NCI-H2029 (cell line): ENCODE measurements at places on chromosomes 6 and 20.
A peak's percentile ranks its signal among the peaks of the same experiment; 100 is the strongest.

DNA sequence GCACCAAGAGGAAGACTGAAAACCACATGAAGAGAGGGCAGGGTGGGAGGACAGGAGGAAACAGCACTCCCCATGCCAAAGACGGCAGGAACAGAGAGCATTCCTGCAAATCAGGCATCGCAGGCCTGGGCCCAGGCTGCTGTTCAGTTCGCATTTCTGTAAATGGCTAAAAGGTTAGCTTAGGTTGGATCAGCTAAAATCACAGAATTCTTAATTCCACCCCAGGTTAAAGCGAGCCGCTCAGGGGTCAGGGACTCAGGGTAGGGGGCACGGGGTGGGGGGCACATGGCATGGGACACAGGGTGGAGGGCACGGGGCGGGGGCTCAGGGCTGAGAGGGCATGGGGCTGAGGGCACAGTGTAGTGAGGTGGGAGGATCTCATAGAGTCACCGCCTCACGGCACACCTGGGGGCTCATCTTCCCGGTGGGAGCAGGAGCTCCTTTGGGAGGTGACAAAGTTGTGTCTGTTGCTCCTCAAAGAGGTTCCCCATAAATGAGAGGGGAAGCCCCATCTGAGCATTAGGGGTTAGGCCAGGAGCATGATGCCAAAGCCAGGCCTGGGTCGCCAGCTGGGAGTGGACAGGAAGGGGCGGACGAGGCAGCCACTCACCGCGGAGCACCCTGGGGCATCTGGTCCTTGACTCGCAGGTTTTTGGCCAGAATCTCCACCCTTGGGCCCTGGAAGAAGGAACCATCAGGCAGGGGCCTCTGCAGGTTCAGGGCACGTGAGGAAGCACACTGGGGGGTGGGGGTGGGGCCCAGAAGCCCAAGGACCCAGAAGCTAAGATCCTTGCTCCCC is 200.7 kb downstream of the PREX1 start:
- DNase-seq: no peak

- peak; percentile 65 for DNase-seq
Observed at GRCh38 chr6:31399589-31400466, 3.6 kb upstream of the MICA start.

DNA sequence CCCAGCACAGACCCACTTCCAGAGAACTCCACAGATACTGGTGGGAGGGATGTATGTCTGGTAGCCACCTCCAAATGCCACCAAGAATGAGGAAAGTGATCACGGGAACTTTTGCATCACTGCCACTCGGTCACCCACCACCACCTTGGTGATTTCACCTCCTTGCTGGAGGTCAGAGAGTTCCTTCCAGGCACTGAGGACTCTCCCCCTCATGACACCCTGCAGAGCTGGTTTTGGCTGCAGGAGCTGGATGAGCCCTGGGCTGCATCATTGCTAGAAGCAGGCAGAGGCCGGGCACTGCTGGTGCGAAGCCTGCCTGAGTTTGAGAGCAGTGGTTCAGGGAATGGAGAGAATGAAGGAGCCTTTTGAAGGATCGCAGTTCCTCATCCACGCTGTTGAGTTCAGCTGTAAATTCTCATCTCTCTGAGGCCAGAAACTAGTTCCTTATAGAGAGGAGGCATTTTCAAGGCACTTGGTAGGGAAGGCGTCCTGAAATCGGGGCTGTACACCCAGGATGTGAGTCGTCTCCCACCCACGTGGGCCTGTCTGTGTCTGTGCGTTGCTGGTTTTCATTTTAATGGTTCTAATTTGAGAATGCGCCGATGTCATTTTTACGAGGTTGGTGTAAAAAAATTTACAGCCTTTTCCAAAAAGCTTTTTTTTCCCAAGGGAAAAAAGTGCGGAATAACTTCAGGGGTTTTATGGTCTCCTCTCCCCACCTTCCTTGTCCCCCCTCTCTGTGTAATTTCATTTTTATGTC is 25.0 kb downstream of the FOXP4 start:
- no peak for DNase-seq

DNA sequence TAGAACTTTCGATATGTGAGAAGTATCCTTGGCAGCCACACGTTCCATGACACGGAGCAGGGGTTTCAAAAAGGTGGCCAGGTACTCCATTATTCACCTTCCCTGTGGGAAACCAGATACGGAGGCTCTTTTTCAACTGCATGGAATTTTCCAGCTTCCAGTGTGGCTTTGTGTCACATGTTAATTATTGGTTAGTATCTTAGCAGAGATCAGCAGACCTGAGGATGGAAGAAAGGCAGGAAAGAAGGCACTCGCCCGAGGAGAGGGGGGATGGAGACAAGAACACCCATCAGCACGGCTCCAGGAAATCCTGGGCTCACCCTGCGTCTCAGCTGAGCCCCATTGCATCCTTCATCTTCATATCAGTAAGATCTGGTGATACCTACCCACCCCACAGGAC is 115.5 kb downstream of the PXDC1 start:
- no peak for DNase-seq

GRCh38 chr6:30156774-30157173 is 4.2 kb downstream of the TRIM10 start:
- no peak for DNase-seq

- no peak for DNase-seq
Observed at GRCh38 chr6:167578371-167578901, 248.3 kb upstream of the AFDN start.

- no peak for DNase-seq
Observed at GRCh38 chr6:122401104-122401503, 1.7 kb downstream of the HSF2 start.
